ENCODE measurements at places on chromosomes 7 and 10.

GRCh38 chr7:32890010-32890792, 1.4 kb downstream of the KBTBD2 start:
- DNase-seq, result peak; percentile 24

DNA sequence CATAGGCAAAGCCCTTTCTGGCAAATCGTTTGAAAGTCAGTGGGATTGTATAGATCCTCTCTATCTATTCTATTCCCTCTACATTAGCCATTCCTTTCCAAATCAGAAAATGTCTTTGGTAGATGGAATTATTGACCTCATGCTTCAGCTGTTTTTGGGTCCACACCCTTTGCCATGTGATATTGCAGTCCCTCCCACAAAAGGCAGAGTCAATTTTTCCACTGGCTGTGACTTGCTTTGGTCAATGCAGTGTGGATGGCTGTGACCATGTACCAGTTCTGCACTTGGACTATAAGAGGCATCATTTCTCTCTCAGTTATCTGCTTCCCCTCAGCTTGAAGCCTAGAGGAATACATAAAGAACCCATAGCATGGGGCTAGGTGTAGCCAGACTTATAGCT, 332.9 kb downstream of the PTEN start:
- no peak for DNase-seq

DNA sequence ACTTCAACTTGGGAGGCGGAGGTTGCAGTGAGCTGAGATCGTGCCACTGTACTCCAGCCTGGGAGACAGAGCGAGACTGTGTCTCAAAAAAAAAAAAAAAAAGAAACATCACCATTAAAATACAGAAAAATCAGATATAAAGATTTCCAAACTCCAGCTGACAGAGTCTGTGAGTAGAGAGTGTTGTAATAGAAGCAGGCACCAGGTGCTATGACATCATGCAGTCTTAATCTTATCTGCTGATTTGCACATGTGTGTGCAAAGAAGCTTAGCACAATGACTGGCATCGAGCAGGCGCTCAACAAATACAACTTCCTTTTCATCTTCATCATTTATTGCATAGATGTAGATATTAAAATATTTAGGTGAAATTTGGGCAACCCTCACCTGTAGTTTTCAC, 92.2 kb downstream of the PRKCQ start:
- no peak for DNase-seq

DNA sequence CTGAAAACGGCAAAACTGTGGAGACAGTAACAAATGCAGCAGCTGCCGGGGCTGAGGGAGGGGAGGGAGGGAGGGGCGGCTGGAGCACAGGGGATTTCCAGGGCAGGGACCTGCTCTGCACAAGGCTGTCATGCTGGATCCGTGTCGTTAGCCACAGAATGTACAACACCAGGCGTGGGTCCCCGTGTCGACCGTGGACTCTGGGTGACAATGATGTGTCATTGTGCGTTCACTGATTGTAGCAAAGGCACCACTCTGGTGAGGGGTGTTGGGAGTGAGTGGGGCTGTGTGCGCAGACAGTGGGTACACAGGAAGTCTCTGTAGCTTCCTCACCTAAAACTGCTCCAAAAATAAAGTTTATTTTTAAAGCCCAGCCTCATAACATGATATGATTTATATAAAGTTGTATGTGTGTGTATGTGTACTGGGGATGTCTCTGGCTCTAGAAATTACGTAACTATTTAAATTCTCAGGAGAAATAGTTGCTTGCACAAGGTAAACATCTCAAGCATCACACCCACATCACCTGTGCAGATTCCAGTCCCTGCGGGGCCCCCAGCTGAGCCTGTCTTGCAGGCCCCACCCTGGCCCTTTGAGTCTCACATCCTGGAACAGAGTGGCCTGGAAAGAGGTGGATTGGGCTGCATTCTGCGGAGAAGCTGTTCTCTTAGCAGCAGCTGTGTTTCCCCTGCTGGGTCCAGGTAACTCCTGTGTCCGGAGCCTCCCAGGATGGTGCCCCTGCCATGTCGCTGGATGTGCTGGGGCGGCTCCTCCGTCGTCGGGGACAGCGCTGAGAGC, 135.7 kb downstream of the DYNC2I1 start:
- no peak for DNase-seq

- no peak for DNase-seq
Measured at GRCh38 chr7:131602304-131602993, 46.0 kb upstream of the PODXL start.

DNA sequence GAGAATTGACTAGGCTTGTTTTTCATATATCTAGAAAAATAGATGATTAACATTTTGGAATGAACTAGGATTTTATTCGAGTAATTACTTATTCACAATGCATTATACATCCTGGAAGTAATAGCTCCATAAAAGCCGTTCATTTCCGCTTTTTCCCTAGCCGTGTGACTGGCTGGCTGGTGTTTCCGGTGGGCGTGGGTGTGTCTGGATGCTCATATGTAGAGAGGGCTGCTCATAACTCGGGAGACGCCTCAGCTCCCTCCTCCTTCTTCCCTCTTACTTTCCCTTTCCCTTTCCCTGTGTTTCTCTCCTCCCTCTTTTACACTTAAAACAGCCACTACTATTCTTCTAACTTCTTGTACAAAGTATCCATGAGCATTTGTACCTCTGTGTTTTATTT, 187.7 kb upstream of the VSTM2A start:
- no peak for DNase-seq

DNA sequence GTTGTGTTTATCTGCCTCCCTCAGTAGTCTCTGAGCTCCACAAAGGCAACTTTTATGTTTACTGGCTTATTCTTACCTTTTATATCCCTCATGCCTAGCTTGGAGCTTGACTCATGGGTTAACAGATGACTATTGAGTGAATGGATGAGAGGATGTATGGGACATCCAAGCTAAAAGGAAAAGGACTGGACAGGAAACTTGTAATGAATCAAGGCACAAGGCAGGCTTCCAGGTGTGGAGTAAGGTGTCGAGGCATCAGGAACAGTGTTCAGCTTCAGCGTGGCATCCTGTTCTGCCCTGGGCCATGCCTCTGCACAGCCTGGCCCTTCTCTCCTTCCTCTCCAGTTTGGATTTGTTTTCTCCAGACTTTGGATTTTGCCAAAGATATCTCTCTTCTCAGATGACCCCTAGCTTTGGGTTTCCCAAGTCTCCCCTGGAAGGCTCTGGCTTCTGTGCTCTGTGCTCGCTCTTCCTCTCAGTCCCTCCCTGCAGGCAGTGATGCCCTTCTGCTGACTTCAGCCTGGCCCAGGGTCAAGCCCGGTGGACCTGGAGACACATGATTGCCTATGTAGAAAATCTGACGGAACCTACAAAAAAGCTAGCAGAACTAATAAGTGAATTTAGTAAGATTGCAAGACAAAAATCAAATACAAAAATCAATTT, 367.3 kb downstream of the CXCL12 start:
- DNase-seq, result no peak

Measured in GM12892 (cell line).